ENCODE measurements at places on chromosomes 12 and 14.

DNA sequence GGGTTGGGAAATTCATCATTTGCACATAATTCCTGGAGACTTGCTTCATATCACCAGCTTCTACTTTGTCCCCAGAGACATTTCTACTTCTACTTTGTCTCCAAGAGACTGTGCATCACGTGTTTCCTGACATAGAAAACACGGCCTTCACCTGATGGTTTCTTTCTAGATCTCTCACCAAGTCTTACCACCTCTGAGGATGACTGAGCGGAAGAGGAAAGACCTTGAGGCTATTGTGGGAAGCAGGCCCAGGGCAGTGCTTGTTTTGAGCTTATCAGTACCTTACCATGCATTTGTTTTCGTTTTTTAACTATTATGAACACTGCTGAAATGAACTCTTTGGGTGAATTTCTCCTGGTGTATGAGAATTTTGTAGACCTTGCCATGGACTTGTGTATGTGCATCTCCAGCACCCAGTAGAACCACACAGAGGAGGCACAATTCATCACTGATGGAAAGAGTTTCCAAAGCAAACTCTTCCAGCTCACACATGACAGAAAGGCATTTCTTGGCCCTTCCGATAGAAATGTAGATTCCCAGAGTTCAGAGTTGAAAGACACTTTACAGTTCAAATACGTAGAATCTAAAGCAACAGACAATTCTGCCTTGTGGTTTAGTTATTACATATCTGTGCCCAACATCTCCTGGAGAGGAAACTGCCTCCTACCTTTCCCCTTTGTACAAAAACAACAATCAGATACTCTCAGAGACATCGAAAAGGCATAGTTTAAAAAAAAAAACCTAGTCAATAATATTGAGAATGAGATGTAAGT, 434.7 kb downstream of the FUT8 start:
- DNase-seq = peak; percentile 40

DNA sequence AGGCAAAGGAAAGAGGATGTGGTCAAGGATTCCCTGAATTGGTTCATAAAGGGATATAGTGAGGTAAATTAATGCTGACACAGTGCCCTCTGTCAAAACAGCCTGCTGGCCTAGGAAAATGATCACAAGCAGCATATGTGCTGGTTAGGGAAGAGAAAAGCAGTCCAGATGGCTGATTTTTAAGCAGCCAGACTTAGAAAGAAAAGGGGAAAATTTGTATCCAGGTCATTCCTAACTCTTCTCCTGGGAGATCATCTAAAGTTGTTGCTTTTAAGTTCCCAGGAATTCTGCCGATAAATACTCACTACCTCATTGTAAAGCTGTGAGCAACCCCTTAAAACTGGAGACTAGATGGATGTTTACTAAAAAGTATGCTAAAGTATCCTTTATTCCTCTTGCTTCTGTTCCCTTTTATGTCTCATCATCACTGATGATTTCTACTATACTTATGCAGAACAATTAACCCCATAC, 46.4 kb upstream of the CNOT2 start:
- no peak for DNase-seq

DNA sequence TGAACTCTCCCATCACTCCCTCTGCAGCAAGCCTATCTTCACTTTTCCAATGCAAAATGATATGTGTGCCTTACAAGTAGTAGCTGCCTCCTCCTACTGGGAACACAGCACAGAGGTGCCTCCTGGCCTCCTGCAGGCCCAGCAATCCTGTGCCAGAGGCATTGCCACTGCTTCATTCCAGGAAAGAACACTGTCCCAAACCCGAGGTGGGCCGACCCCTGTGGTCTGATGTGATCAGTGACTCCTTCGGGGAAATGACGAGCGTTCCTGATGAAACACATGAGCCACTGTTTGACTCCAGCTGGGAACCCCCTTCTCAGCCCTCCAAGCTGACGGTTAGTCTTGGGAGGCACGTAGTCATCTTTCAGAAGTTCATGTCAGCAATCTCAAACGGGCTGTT, 19.5 kb downstream of the PSMC1 start:
- DNase-seq = no peak

DNA sequence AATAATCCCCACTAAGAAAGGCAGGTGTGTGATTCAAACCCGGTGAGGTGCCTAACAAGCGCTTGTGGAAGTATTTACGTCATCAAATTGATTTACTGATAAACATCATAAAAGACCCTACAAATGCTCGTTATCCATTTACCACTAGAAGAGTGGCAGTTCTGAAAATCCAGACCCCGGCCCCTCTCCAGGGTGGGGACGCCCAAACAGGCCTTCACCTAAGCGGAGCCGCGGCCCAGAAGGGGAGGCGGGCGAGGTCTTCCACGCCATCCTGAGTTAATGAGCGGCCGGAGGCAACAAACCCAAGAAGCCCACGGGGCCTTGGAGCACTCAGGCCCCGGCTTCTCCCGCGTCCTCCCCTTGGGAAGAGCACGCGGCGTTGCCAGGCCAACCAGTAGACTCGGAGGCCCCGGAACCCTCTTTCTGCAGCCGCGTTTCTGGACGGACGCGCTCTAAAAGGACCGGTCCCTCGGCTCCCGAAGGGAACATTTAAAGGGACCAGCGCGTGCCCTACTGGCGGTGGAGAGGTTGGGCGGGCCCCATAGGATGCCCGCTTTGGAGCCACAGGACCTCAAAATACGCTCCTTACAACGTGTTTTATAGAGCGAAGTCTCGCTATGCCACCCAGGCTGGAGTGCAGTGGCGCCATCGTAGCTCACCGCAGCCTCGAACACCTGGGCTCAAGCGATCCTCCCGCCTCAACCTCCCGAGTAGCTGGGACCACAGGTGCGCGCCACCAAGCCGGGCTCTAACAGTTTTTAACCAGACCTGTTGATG, 3.5 kb downstream of the PTPN21 start:
- DNase-seq = peak; percentile 39

DNA sequence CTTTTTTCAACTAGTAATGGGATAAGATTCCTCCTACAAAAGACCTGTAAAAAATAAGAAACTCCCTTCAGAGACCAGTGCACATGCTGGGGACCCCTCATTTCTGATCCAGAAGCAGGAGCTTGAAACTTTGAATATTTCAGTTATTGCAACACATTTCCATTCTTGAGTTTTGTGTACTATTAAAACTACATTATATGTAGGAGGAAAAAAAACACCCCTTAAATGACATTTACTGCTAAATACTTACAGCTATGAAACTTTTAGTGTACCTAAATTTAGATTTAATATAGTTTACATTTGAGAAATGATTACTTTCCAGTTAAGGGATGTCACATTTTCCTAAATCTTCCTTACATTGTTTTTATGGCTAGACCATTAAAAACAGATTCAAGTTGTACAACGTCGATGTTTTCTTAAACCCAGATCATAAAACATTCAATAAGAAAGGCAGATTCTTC, 4.1 kb downstream of the LRIG3 start:
- DNase-seq = no peak

GRCh38 chr14:44620121-44621019, 113.3 kb upstream of the FSCB start:
- no peak for DNase-seq

DNA sequence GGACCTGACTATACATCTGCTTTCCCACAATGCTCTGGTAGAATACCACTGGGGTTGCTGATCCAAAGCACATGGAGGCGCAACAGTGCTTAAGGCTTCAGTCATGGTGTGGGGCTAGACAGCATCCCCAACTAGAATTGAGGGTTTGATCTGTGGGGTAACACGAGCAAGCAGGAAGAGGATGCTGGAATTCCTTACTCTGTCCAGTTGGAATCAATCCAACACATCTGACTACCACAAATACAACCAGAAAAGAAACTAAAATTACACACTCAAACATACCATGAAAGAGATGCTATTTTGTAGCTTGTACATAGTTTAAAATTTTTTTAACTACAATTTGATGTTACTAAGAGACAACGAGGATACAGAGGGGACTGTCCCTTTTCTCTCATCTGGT, 40.4 kb upstream of the GTF2A1 start:
- DNase-seq = no peak

GRCh38 chr14:93712079-93712837, 76.0 kb downstream of the PRIMA1 start:
- DNase-seq = no peak

DNA sequence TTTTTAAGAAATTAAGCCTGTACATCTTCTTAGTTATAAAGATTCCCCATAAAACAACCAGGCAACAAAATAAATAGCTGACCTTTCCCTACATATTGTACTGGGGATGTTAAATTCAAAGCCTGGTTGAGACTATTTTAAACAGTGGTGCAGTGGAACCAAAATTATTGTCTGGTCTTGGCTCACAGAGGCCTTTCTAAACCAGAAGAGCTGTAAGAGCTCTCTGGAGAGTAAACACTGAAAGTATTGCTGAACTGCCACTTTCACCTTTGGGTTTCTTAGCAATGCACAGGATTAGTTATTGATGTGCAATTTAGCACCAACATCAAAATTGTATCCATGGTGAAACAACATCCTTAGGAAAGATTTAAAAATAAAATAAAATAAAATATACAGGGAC, 20.6 kb downstream of the RACGAP1 start:
- no peak for DNase-seq

GRCh38 chr12:99605-100004, 33.0 kb downstream of the IQSEC3 start:
- no peak for DNase-seq

DNA sequence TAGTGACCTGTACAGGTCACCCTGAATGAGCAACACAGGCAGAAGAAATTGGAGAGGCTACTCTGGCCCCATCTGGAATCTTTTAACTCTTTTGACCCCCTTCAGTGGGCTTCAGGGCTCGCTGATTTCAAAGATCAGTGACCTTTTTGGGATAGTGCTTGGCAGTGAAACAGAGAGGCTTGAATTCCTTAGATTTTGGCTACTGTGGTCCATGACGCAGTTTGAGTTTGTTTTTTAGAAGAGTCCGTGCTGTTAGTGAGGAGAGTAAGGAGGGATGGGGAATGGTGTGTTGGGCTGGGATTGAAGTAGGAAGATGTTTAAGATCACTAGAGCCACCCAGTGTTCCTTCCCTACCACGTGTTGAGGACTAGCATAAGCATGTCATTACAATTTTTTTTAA, 16.5 kb downstream of the TMEM30B start:
- no peak for DNase-seq

DNA sequence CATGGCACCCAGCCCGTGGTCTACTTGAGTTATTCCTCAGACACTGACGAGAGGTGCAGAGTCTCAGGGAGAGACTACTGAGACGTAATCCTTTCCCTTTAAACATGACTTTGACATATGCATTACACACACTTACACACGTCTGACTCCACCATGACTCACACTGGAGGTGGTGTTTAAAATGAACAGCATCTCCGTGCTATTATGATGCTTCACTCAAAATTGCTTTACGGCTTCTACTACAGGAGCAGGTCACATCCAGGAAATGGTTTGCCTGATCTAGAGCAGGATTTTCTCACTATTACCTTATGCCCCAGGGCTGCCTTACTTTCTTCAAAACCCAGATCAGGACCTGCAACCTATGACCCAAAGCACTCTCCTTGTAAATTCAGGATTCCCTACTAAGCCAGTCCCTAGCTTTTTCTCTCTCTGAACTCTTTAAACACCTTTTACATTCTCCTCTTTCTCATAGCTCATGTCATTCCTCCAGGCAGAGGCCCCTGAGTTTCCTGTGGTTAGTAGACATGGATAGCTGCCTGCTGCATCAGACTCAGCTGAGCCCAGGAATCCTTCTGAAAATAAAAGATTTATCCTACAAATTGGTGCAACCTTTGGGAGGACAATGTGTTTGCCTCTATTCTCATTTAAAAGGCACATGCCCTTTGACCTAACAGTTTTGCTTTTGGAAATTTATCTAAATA, 31.2 kb downstream of the TMCC3 start:
- DNase-seq = no peak

GRCh38 chr12:88575361-88575970, 4.8 kb downstream of the KITLG start:
- no peak for DNase-seq

GRCh38 chr14:67883717-67884116, 64.1 kb downstream of the RAD51B start:
- DNase-seq = no peak

DNA sequence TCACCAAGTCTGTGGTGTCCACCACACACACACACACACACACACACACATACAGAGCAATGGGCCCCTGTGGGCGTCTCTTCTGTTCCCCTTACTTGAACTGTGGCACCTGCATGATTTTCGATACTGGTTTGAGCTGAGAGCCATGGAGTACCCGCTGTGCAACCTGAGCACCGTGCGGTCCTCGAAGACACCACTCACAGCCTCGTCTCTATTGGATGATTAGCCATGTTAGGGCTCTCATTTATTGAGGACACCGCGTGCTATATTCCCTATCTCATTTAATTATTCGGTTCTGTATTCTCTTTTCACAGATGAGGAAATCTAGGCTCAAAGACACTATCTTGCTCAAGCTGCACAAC, 623 bp upstream of the C14orf132 start:
- DNase-seq = no peak

- no peak for DNase-seq
Measured at GRCh38 chr12:24054416-24054815, 104.9 kb upstream of the SOX5 start.

DNA sequence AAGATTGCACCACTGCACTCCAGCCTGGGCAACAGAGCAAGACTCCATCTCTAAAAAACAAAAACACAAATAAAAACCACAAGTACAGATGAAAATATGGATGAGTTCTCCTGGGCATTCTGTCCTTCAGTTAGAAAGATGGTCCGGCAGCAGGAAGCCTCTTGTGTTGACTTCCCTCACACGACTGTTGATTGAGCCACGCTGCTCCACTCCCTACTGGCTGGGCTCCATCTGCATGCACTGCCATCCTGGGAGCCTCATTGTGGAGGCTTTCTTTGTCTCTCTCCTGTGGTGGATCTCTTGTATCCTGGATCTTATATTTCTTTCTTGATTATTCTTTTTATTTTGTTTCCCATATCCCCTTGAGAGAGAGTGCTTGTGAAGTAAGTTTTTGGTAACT, 30.8 kb upstream of the TBC1D30 start:
- DNase-seq = no peak

- no peak for DNase-seq
Measured at GRCh38 chr12:89461649-89462612, 62.7 kb downstream of the GALNT4 start.

GRCh38 chr14:53304726-53305381, 151.7 kb upstream of the DDHD1 start:
- DNase-seq = no peak

DNA sequence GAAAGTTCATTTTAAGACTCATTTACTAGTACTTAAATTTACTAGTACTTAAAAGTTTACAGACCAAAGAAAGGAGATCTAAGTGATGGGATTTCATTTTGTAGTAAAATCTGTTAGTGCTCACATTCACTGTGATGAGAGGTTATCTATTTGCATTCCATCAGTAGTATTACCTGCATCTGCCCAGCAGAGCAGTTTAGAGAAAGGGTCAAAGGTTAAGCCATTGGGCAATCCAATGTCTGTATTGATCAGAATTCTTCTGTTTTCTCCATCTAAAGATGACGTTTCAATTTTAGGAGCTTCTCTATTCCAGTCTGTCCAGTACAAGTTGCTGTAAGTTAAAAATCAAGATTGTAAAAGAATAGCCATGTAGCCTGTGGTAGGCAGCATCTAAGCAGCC, 18.3 kb downstream of the RTRAF start:
- no peak for DNase-seq

GRCh38 chr12:76177821-76178220, 93.3 kb upstream of the NAP1L1 start:
- DNase-seq = no peak

GRCh38 chr12:112112409-112113133, 4.0 kb upstream of the NAA25 start:
- DNase-seq = no peak
